Glutamatergic neuron (in vitro differentiated cells): ENCODE measurements at places on chromosomes 3 and 15.

GRCh38 chr15:49045751-49046219 lies 461 bp downstream of the SECISBP2L start:
- peak; percentile 54 for DNase-seq

GRCh38 chr3:73624017-73624820 lies 522 bp downstream of the PDZRN3 start:
- DNase-seq: peak; percentile 82

DNA sequence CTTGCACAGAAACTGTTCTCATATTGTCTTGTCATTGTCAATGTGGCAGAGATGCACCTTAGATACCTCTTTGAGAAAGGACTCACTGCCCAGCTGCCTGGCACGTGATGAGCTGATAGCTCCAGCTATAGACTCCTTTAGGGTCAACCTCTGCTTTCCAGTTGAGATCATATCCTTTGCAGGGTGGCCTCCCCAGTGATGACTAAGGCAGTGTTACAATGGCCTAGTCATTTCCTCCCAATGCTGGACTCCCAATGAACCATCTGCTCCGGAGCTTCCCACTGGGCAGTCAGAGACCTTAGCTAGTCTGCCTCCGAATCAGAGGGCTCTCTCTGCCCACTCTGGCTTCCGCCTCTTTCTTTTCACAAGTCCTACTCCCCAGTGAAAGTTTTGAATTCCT lies 79.5 kb downstream of the CHRD start:
- DNase-seq: no peak

DNA sequence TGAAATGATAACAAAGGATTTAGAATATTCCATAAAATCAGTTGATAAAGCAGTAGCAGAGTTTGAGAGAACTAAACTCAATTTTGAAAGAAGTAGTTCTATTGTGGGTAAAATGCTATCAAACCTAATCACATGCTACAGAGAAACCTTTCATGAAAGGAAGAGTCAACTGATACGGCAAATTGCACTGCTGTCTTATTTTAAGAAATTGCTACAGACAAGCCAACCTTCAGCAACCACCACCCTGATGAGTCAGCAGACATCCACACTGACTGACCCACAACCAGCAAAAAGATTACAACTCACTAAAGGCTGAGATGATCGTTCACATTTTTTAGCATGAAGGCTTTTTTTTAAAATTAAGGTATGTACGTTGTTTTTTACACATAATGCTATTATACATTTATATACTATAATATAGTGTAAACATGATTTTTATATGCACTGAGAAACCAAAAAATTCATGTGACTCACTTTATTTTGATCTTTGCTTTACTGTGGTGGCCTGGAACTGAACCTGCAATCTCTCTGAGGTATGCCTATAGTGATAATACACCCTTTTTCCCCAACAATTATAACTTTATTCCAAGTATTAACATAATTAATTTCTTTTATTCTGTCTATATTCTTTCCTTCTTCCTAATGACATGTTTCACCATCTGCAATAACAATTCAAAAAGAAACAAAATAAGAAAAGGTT lies 109.9 kb downstream of the TBC1D5 start:
- DNase-seq: no peak

DNA sequence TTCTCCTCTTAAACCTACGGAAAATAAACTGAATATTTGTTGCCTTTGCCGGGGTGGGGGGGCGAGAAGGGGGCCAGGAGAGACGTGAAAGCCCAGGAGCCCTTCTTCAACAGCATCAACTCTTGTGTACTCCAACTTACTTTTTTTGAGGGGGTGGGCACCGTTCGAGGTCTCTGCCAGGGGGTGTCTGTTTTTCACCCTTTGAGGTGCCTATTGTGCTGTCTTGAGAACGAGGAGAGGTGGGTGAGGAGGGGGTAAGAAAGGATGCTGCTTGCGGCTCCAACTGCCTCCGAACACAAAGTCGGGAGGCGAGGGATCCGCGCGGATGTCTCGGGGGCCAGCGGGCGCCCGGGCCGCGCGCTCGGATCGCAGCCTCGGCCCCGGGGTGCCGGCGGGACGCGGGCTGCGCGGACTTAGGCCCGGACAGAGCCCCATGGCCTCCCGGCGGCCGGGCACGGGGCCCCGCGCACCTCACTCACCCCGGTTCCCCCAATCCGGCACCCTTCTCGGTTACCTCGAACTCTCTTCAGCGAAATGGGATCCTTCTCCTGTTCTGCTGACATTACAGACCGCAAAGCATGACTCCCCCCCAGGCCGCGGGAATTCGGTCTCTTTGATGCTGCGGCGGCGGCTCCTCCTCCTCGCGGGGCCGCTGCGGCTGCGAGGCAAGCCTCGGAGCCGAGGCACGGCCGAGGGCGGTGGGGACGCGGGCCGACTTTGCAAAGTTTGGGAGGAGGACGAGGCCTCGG lies 650 bp downstream of the PYGO1 start:
- peak; percentile 62 for DNase-seq
